ENCODE measurements at places on chromosomes 5 and 9.

- no peak for DNase-seq
These were observed 26.7 kb upstream of the FRMPD1 start for GRCh38 chr9:37624073-37624472.

GRCh38 chr5:112549127-112549526 is 130.1 kb upstream of the EPB41L4A start:
- no peak for DNase-seq

DNA sequence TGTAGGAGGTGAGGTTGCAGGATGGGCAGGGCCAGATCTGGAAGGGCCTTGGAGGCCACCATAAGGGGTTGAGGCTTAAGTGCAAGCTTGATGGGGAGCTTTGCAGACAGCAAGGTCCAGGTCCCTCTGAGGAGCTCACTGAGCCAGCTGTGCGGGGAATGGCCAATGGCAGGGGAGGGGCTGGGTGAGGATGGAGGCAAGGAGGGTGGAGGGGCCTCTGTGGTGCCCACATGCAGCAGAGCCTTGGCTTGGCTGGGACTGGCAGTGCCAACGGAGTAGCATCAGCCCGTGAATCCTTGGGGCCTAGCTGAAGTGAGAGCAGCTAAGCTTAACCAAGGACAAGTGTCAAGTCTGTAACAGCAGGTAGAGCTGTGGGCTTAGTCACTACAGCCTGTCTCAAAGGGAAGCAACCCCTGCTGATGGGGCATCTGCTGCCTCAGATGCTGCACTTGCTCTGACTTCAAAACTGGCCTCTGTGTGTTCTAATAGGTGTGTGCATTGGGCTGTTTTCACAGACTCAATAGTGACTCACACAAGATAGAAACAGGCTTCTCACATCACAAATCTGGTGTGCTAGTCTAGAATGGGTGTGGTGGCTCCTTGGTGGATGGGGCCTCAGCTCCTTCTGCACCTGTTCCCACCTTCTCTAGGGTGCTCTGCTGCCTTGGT is 16.3 kb downstream of the GALNT12 start:
- no peak for DNase-seq

- DNase-seq: no peak
These were observed 98.9 kb downstream of the MAP1B start for GRCh38 chr5:72206160-72206559.

- peak; percentile 83 for DNase-seq
These were observed 1468.0 kb downstream of the FOXD4L5 start for GRCh38 chr9:63816751-63817621.

- DNase-seq: no peak
These were observed 76.0 kb downstream of the C9orf153 start for GRCh38 chr9:86183229-86184137.

DNA sequence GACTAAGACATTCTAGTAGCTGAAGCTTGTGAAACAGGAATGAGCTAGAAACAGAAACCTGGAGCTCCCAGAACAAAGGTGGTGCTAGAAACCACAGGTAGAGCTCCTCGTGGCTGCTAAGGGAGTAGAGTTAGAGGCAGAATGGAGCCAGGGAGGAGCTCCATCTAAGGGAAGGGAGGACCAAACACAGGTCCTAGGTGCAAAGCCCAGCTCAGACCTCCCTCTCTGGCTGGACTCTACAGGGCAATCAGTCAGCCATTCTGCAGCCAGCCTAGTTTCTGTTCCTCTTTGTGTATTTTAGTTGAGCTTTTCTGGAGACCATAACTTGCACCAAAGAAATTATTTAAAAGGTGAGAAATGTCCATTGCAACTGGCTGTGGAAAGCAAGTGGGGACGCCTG is 70.4 kb downstream of the CRB2 start:
- no peak for DNase-seq

- no peak for DNase-seq
These were observed 78.5 kb upstream of the GCNT4 start for GRCh38 chr5:75130818-75131349.

DNA sequence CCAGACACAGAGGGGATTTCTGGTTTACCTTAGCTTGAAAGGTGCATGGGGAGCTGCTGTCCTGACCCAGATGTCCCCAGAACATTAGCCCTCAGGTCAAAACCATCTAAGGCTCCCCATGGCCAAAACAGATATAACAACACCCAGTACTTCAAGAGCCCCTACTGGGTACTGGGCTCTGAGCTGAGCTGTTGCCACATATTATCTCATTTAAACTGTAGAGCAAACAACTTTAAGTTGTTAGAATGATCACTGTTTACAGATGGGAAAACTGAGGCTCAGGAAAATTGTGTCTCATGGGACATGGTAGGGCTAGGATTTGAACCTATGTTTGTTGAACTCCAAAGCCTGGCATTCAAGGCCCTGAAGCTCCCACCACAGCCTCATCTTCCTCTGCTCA is 20.6 kb upstream of the SLC25A51 start:
- no peak for DNase-seq

DNA sequence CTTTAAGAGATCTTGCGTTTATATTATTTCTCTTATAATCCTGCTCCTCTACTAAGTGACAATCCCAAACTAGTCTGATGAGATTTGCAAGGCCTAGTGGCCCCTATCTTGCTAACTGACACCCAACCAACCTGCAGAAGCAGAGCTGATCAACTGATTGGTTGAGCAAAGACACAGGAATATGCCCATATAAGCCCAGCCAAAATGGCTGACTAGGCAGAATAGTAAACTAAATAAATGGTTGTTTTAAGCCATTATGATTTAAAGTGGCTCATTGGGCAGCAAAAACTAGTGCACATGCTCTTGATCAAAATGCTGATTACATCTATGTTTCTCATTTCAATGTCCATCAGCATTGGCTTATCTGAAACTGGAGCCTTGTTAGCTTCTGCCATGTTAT is 238.0 kb upstream of the PDE4D start:
- DNase-seq: no peak

DNA sequence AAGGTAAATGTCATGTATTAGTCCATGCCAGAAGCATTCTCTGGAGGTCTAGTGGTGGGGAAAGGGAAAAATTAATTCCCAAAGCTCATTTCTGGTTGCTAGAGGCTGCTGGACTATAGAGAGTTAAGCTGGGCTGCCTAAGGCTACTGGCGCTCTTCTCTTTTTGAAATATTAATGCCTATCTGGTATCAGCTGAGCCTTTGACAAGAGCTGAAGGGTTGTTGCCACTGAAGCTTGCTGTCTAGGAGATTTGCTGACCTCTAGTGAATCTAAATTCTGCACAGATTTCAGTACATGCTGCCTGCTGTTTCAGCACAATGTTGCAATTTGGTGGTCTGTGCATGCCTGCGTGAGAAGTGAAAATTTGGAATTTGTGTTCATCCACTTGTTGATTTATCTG is 29.1 kb upstream of the PLCXD3 start:
- no peak for DNase-seq

- DNase-seq: no peak
These were observed 90.0 kb downstream of the ARRDC3 start for GRCh38 chr5:91293131-91293530.

GRCh38 chr5:65078331-65078730 is 309.6 kb downstream of the CWC27 start:
- DNase-seq: peak; percentile 84

DNA sequence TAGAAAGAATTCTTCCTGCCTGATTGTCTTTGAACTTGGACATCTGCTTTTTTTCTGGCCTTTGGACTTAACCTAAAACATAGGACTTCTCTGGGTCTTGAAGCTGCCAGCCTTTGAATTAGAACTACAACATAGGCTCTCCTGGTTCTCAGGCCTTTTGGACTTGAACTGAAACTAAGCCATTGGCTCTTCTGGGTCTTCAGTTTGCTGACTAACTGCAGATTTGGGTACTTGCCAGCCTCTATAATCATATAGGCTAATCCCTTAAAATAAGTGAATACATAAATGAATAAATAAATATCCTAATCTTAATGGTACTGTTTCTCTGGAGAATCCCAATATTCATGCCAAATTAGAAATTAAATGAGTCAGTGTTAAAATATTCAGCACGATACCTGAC is 473.4 kb upstream of the PAPPA start:
- peak; percentile 50 for DNase-seq

DNA sequence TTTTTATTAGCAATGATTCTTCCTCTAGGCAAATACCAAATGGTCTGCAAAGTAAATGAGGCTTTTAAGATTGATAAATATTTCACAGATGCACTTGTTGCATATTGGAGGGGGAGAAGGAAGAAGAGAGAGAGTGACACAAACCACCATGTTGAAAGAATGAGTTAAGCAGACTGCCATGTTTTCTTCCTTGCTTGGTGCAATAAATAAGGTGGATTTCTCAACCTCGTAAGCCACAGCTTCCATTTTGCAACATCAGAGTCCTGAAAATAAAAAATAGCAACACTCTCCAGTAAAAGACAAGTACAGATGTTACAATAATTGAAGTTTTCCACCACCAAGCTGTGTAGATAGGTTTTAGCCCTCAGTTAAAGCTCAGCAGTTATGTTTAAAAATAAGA is 202.9 kb downstream of the SGCD start:
- no peak for DNase-seq

DNA sequence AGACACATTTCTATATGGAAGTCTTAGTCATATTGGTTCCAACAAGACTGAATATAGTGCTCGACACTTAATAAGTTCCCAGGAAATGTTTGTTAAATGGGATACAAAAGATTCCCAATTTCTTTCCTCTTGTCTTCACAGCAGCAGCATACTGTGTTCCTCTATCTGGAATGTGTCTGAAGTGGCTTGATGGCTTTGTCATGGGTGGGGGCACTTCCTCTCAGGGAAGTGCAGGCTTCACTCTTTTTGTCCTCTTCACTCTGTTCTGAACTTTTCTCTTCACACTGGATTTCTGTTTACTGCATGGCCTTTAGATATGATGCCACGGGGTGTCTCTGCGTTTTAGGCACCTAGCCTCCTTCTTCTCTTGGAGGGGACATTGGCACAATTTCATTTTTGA is 127.7 kb upstream of the C9orf72 start:
- no peak for DNase-seq

DNA sequence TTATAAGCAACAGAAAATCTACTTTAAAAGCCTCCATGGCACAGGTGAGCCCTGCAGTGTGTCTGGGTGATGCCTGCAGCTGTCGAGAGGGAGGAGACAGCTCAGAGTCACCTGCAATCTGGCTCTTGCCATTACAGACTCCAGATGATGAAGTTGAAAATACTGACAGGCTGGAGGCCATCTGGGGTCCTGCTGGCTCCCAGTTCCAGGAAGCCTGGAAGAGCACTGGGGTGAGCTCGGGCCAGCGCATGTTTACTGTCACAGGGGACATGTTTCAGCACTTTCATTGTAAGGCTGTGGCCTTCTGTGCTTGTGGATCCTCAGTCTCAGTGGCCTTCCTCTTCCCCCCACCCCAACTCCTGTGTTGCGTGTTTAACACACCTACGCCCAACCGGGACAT is 28.4 kb downstream of the CEL start:
- DNase-seq: no peak

DNA sequence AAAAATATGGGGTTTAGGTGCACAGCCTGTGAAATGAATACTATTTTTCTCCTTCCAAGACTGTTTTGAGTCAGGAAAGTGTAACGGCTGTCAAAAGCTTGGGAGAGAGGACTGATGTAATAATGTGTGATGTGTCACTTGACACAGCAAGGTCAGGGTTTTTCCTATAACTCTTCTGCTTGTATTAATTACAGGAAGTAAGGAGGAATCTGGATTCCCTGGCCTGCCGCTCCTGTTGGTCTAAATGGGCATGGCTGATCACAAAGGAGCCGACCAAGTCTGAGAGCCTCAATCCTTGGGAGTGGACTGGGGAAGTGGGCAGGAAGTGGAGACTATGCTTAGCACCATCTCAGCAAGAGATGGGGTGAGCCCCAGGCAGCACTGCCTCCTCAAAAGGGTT is 16.7 kb upstream of the SLC28A3 start:
- DNase-seq: no peak

DNA sequence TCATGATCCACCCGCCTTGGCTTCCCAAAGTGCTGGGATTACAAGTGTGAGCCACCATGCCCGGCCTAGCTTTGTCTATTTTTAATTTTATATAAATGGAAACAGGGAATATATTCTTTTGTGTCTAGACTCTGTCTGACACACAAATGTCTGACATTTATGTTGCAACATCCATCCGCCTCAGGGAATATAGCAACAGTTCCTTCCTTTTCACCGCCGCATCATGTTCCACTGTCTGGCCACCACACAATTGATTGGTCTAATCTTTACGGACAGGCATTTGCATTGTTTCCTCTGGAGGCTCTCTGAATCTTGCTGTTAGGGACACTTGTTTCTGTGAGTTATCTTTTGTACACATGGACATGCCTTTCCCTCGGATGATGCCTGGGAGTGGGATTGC is 20.1 kb upstream of the TBC1D9B start:
- DNase-seq: no peak

- no peak for DNase-seq
These were observed 251.6 kb upstream of the RGMB start for GRCh38 chr5:98521821-98522220.

DNA sequence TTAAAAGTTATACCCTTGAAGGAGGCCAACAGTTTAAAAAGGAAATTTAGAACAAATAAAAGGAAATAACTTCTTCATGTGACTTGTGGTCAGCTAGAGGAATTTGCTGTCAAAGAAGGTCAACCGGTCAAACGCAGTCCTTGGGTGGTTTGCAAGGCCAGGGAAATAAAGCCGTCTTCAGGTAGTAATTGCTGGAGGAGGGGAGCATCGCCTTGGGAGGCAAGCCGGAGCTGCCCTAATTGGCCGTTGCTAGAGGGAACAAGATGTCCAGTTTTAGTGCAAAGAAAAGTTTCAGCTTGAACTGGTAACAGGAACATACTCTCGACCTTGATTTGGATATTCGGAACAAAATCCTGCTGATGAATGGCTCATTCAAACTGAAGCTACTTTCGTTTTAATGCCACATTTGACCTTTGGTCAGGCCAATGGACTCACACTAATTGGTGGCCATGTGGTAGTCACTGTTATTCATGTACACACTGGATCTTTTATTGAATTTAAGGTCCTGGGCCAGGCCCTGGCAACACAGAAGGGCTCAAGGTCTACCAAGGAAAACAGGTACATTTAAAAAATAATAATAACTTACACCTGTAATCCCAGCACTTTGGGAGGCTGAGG is 47.0 kb upstream of the MYO10 start:
- DNase-seq: no peak

GRCh38 chr9:135392511-135392910 is 87.1 kb upstream of the PPP1R26 start:
- DNase-seq: no peak

- no peak for DNase-seq
These were observed 19.3 kb downstream of the MRPS27 start for GRCh38 chr5:72300590-72301339.

GRCh38 chr5:143732402-143732801 is 79.6 kb upstream of the HMHB1 start:
- no peak for DNase-seq

Data from fibroblast of skin of right biceps (primary cell).